ENCODE measurements at places on chromosomes 2 and 18.

- DNase-seq, result no peak
Measured at GRCh38 chr18:57205641-57206040, 58.8 kb downstream of the BOD1L2 start.

DNA sequence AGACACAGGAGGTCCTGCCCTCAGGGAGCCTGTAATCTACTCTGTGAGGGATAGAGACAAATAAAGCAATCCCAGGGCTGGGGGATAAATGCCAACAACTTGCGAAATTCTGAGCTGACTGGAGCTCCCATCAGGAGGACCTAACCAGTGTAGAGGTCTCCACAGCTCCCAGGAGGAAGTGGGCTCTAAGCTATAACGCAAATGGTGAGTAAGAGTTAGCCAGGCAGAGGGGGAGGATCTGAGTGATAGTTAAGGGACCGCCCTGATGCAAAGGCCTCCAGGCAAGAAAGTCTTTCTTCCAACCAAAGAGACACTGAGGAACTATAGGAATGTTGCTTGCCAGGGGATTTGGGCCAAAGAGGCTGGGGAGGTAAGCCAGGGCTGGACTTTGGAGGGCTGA, 16.0 kb upstream of the ZNF532 start:
- DNase-seq, result no peak

GRCh38 chr2:10256515-10257031, 46.1 kb upstream of the HPCAL1 start:
- DNase-seq, result peak; percentile 34

GRCh38 chr2:151410485-151410834, 758 bp downstream of the RIF1 start:
- DNase-seq, result no peak

GRCh38 chr18:2610549-2610948, 39.2 kb downstream of the NDC80 start:
- no peak for DNase-seq

GRCh38 chr2:109311771-109312170, 182.8 kb downstream of the SH3RF3 start:
- DNase-seq, result no peak

DNA sequence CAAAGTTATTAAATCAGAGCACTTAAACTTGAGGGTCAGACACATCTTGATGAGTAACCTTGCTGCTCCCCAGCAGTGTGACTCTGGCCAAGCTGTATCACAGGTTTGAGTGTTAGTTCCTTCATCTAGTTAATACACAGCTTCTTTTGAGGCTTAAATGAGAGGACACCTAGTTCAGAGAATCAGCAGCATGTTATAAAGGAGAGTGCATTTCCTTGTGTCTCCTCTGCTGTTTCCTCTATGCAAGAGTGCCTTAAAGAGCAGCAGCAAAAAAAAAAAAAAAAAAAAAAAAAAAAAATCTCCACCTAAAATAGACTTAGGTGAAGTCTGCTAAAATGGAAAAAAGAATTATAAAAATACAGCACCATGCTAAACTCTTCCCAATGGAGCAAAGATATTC, 261.9 kb downstream of the TCF4 start:
- DNase-seq, result no peak
